ENCODE measurements at places on chromosomes 12 and 14.

- no peak for DNase-seq
These were observed 523 bp downstream of the GTF2H3 start for GRCh38 chr12:123634142-123634561.

DNA sequence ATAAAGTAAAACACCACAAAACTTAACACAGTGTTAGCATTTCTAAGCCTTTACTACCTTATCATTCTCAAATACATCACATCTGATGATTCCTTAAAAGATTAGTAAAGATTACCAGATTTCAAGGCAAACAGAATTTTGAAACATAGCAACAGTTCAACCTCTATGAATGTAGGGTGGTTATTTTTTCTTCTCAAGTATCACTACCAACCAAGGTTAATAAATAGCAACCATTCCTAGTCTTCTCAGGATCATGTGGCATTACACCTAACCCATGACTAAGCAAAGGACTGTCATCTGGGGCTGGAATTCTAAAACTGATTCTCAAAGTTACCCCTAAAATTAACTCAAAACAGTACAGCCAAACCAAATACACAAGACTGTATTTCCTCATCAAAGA lies 39.4 kb upstream of the CSRNP2 start:
- no peak for DNase-seq

DNA sequence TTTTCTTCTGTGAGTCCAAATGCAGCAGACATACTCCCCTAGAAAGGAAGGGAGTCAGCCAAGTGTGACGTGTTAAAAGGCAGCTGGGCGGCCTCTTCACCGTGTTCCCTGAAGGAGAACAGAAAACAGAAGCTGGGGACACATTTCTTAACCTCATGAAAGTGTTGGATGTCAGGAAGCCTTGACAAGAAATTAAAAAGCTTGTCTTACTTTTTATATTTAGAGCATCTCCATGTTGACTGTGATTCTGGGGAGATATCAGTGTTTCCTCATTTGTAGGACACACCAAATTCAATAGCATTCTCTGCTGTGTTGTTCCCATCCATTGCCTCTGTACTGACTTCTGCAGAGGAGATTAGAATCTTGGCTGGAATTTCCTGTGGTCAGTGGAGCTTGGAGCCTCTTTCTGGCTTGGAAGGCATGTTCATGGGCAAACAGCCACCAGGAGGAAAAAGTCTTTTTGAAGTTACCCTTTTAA lies 93.7 kb downstream of the RMST start:
- DNase-seq: peak; percentile 1

DNA sequence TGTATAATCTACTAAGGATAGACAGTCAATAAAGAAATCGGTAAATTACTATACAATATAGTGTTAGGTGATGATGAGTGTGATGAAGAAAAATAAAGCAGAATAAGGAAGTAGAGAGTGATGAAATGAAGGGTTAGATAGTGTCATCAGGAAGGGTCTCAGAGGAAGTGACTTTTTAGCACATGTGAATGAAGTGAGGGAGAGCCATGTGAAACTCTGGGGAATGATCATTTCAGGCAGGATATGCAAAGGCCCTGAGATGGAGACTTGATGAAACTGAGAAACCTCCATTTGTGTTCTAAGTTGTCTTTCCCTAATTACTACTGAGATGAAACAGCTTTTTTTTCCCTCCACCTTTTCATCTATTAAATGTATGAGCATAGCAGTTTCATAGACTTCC lies 19.4 kb upstream of the GNPTAB start:
- DNase-seq: peak; percentile 34

DNA sequence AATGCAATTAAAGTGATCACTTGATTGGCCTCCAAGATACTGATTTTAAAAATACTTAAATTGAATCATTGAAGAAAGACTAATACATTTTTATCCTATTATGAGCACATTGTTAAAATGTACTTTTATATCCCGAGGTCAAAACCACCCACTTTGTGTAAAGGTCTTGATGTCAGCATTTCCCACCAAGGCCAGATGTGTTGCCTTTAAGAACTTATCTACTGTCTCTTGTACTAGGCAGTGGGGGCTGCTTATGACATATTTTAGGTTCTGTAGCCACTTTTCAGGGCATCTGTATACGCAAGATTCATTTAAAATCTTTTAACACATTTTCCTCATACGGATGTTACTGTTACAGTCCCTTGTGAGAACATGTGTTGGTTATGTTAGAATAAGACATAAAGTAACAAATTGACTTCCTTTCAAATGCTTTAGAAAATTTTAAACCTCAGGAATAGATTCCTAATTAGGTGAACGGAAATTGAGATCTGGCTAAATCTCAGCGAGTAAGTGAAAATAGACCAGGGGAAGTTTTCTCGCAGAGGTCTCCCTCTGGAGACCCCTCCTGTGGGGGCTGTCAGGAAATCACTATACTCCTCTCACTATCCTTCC lies 456.2 kb downstream of the ADAMTS20 start:
- no peak for DNase-seq

All from OCI-LY7 (cell line).